ENCODE measurements at places on chromosomes 1 and 21.

- DNase-seq = no peak
These were observed 6.6 kb downstream of the GNG4 start for GRCh38 chr1:235642943-235643371.

DNA sequence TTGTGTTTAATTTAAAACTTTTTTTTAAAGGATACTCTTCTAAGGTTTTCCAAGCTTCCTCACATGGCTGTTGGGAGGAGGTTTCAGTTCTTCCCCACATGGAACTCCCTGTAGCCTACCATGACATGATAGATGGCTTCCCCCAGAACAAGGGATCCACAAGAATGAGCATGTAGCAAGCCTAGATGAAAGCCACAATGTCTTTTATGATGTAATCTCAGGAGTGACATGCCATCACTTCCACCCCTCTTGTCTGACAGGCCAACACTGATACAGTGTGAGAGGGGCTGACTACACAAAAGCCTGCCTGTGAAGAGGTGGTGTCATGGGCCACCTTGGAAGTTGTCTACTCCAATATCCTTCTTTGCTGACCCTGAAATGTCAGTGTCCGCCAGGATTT is 32.0 kb downstream of the CD34 start:
- DNase-seq = no peak

GRCh38 chr1:225877580-225877979 is 4.6 kb downstream of the TMEM63A start:
- DNase-seq = no peak

- no peak for DNase-seq
These were observed 14.0 kb downstream of the KRTAP21-2 start for GRCh38 chr21:30733026-30733425.

- DNase-seq = no peak
These were observed 83.0 kb upstream of the IVNS1ABP start for GRCh38 chr1:185400052-185400451.

DNA sequence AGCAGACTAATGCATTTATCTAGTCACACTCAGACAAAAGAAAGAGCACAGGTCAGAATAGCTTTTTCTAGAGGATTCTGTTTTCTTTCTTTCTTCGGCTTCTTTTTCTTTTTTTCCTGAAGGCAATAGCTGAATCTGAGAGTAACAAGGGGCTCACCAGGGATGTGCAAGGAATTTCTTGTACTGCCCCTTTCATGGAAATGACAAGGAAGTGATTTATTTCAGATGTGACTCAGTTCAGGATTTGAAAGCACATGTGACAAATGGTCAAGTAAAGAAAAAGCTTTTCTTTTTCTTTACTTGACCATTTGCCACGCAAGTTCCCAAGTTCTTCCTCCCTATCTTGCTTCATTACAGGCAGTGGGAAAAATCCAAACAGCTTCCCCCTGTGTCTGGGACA is 202.0 kb downstream of the GABPA start:
- no peak for DNase-seq
